NCI-H1694 (cell line): ENCODE measurements at places on chromosomes 2 and 18.

DNA sequence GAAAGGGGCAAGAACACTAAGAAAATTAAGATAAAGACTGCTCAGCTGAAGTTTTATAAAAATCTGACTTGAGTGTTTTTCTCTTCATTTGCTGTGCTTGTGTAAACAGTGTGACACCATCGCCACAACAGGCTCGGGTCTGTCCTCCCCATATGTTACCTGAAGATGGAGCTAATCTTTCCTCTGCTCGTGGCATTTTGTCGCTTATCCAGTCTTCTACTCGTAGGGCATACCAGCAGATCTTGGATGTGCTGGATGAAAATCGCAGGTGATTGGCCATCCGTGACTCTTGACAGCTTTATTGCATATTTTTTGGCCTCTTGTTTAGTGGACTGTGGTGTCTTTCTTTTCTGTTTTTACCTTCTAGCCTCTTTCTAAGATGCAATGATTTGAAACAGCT is 22.1 kb downstream of the MFF start:
- DNase-seq, result no peak

DNA sequence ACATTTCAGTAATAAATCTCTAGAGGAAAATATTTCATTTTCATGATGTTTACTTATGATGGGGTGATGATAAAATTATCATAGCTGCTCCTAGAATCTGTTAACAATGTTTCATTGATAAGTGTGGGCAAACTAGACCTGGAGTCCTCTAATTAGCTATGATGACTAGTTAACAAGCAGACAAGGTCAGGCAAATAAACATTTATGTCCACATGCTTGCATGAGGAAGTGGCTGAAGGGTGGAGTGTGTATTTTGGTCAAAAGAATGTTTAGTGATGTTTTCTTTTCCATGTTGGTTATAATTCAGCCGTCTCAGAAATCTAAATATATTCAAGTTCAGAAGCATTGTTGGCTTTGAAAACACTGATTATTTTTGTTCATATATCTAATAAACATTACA is 99.9 kb upstream of the FN1 start:
- no peak for DNase-seq

DNA sequence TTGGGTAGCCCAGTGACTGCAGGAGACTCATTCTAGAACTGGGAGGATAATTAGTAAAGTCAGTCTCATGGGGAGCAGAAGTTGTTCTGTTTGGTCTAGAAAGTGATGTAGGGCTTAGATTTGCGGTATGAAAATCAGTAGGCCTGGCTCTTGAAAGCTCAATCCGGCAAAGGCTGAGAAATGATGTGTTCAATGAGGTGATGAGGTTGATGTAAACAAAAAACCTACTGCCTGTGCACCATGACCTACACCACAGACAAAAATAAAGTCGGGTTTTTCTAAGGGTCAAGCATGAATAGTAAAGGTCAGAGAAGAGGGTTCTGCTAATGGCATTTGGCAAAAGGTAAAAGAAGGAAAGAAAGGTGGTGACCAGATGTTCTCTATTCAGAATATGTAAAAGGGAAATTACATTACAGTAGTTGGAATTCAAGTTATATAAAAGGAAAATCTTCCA is 80.8 kb upstream of the COL5A2 start:
- no peak for DNase-seq

GRCh38 chr2:96083064-96083939 is 33.1 kb downstream of the ADRA2B start:
- DNase-seq, result no peak

DNA sequence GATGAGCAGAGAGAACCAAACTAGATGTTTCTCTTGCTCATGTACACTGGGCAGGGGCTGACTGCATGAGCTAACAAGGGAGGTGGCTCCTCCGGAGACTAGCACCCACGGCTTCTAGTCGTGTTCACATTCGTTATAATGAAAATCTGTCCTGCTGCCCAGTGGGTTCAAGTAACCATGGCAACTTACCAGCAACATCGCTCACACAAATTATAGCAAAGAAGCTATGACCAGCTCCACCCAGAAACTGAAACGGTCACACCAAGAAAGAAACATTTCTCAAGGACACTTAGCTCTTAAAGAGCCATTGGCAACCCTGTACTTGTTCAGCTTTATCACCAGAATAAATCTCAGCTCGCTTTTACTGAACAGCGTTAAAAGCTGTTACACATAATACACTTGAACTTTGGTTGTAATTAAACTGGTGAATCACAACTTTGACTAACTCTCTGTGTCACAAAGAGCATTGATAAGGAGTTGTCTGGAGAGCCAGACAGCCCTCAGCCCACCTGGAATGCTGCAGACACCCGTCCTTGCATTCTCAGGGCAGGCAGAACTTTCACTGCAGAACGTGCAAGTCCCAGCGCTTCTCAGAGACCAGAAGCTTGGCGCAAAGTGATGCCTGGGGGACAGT is 141.2 kb downstream of the PID1 start:
- DNase-seq, result no peak

- DNase-seq, result peak; percentile 58
Observed at GRCh38 chr18:56748698-56749268, 97.6 kb downstream of the WDR7 start.

GRCh38 chr2:150931451-150931850 is 330.2 kb downstream of the RBM43 start:
- DNase-seq, result no peak

- no peak for DNase-seq
Observed at GRCh38 chr2:101608408-101609310, 88.8 kb upstream of the MAP4K4 start.

DNA sequence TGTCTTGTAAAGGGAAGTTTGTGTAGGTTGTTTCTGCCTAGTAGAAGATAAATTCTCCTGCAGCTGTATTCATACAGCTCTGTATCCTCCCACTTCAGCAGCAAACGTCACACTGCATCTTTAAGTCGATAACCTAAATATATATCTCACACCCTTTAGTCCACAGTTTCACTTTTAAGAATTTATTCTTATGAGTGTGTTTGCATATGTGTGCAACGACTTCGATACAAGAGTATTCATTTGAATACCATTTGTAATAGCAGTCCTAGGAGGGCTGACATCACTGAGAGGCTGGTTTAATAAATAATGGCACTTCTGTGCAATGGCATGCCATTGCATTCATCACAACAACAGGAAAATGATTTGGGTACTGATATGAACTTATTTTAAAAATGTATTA is 63.8 kb upstream of the MSH6 start:
- DNase-seq, result no peak

DNA sequence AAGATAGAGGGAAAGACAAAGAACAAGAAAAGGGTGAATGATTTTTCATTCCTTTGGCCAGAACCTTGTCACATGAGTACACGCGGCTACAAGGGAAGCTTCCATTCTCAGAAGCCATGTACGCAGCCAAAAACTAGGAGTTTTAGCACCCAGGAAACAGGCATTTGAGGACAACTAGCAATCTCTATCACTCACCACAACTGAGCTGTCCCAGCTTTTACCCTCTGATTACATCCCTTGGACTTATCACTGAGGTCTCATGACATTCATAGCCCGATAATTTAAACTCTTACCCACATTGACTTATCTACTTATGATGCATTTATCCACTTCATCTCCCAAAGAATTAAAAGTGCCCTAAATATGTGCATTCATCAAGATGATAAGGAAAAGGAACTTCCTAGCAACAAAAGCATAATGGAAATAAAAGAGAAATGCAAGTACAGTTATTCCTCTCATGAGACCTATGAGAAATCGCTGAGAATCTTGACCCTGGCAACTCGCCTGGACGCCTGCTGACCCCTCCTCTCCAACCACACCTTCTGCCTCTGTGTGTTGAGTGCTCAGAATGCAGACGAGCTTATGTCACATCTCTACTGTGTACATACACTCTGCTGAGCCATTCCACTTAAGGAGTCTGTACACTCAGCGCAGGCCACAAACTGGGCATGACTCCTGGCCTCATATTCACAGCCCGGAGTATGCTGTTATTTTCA is 28.7 kb upstream of the MFSD6 start:
- no peak for DNase-seq

- no peak for DNase-seq
Observed at GRCh38 chr2:100483895-100484294, 13.6 kb downstream of the NMS start.

DNA sequence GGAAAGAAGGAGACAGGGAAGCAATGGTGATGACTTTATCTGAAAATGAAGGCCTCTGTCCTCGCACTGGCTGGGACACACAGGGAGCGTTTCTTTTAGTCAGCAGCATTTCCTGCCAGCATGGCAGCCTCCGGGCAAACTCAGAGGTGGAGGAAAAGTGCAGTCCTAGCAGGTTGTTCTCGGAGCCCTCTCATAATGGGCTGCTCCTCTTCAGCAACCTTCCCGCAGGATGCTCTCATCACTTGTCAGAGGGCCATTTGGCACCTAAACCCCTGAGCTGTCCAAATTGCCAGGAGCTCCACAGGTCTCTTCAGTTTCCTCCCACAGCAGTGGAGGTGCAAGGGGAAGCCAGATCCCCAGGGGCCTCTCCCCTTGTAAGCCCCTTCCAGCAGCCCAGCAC is 6.2 kb downstream of the STK39 start:
- no peak for DNase-seq

GRCh38 chr2:152418688-152419087 is 83.7 kb downstream of the FMNL2 start:
- DNase-seq, result no peak

DNA sequence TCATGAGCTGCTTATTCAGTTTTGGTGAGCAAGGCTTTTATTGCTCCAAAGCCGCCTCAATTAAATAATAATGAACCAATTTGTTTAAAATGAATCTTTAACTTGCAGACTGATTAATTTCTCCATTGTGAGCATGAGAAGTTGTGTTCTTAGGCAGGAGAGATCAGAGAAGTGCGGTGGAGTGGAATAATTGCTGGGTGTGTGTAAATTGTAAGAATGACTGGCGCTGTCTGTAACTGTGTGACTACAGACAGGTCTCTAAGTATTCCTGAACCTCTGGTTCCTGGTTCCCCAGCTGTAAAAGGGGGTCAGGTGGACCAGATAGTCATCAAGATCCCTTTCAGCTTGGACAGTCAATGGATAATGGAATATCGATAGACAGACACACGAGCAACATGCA is 98.0 kb upstream of the EFEMP1 start:
- no peak for DNase-seq

- peak; percentile 15 for DNase-seq
Observed at GRCh38 chr2:164456619-164457018, 164.7 kb downstream of the GRB14 start.

DNA sequence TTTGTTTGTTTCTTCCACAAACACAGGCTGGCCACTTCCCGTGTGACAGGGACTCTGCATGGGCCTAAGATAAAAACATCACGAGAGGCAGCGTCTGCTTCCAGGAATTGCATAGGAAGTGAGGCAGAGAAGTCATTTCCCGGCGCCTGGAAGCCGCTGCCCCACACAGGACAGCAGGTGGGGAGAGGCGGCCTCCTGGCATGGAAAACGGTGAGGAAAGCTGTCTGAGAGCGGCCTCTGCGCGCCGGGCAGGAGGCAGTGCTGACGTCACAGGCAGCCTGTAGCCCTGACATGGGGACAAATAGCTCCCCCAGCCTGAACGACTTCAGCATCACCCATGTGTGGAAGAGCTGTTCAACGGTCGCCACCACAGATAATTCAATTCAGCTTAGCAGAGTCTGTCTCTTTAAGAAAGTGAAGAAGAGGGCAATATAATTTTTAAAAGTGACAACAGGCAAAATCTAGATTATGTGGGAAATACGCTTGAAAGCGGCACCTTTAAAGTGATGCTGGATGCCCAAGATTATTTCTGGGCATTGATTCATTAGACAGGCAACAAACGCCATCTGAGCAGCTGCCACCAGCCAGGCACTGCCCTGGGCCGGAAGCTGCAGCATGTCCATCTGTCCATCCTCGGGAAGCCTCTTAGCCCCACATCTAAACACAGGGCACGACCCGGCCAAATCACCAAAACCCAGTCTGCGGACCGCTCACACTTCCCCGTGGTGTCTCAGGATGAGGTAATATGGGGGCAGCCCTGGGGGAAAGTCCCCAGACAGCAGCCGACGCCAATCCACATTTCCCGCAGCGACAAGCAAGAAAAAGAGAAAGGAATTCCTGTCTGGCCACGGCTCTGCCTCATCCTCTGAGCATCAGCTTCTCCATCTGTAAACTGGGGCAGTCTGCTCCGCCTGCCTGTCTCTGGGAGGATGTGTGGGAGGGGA is 138.9 kb downstream of the PXDN start:
- no peak for DNase-seq

DNA sequence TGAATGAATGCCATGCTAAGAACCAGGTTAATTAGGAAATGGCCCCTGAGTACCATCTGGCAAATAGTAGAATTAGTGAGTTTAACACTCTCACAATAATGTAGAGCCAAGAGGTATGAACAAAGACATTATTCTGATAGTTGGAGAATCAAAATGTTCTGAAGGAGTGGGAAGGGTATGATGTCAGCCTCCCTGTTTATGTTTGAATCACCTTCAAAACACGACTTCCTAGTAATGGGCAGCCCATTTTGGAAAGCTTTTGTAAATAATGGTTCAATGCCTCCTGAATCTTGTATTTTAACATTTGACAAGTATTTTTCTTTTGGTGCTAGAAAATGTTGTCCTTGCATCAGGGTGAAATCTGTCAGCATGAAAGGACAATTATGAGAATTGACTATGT is 108.3 kb downstream of the DSEL start:
- no peak for DNase-seq

GRCh38 chr2:77018219-77018618 is 504.0 kb downstream of the LRRTM4 start:
- no peak for DNase-seq
